ENCODE measurements at places on chromosomes 3 and 15. TPM values are rescaled to one million over a fixed set of nuclear protein-coding genes. Genes with fewer than 3 reads are reported as not detected.

GRCh38 chr3:4303187-4304123 lies at the start of gene SETMAR:
SETMAR (plus strand) TSS chr3:4303369; CDS start chr3:4303371, 2 bp downstream.
- DNase-seq, result peak; percentile 74

GRCh38 chr15:77709135-77709886 lies 76.6 kb upstream of the LINGO1 start:
- peak; percentile 17 for DNase-seq

DNA sequence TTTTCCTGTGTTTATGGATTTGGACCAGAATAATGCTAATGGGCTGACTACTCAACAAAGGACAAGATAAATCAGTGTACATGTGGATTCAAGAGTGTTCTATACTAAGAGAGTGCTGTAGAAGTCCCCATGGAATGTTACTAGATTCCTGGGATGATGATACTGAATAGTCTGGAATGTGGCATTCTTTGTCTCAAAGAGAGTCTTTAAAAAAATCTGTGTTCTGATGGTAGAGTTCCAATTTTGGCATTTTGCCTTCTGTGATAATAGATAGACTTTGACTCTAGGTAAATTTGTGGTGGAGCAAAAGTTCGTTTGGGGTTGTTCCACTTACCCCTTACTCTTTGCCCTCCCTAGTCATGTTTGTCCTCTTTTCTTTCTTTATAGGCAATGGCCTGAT lies 43.7 kb downstream of the NMD3 start:
- no peak for DNase-seq

DNA sequence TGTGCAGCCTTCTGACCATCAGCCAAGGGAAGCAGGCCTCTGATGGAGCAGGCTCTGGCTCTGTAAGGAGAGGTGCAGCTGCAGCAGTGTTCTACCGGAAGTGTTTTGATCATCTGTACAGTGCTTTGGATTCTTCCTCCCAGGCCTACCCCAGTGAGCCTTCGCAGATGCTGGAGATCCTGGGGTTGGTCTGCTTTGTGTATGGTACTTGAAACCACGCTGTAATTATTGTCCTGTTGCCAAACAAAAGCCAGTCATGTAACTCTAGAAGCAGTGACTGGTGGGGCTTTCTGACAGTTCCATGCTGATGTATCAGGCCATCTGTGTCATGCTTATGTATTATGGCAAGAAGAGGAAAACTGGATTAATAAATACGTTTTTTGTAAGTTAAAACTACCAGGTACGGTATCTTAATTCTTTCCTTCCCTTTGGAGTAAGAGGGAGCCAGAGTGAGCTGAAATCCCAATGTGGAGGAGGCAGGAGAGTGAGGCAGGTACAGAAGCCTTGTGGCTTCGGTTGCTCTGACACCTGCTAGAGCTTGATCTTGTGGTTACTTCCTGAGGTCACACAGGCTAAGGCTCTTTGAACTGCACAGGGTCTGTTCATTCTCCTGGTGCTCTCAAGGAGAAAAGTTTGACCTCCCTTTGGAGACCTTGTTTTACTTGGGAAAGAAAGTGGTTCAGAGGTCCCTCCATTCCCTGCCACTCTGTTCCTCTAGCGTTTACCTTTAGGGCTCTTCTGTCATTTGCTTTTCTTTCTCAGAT lies 3.7 kb downstream of the TMEM42 start:
- no peak for DNase-seq

DNA sequence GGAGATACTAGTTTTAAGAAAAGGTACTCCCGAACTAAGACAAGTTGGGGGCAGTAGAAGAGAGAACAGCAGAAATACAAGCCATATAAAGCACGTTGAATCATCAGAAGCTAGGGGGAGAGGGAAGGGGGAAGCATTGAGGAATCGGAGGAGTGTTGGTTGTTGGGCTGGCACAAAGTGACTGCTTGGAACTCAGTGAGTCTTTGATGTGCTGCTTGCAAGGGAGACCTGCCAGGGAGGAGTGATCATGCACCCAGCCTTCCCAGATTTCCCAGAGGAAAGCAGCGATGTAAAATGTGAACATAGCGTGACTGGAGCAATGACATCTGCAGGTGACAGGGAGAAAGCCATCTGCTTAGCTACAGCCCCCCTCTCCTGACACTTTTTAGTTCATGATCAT lies 192.4 kb upstream of the IL12A start:
- no peak for DNase-seq

- DNase-seq, result no peak
Observed at GRCh38 chr3:193230610-193231009, 10.4 kb upstream of the PLAAT1 start.

DNA sequence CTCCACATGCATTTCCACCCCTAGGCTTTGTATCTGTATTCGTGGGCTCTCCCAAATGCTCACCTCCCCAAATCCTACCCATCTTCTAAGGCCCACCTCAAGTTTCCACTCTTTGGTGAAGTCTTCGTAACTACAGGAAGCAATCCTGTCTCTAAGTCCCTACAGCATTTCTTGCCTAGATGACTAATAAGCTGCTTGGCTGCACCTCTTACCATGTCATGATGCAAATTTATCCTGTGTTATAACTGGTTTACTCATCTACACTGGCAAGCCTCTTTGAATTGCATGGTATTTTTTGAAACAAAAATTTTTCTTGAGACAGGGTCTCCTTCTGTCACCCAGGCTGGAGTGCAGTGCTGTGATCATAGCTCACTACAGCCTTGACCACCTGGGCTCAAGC lies 73.3 kb downstream of the SETMAR start:
- DNase-seq, result no peak

The CCDC9B gene
- total RNA-seq, result 15.3 TPM

The GOLGA8J gene
- total RNA-seq, result not detected

The AGBL1 gene
- total RNA-seq, result not detected

The ACOX2 gene
- total RNA-seq, result not detected

All from HT-29 (cell line).